ENCODE measurements at places on chromosomes 12 and 14. TPM values are rescaled to one million over a fixed set of nuclear protein-coding genes. Genes with fewer than 3 reads are reported as not detected.
A peak's percentile ranks its signal among the peaks of the same experiment; 100 is the strongest.

- no peak overlapping the region for H3K4me3 ChIP-seq
- peaks cover 29% of the 10 kb centered on the region for H3K27me3 ChIP-seq
- peaks cover 36% of the 10 kb centered on the region for H3K4me1 ChIP-seq
Measured at GRCh38 chr12:113464852-113465719, 6.6 kb downstream of the LHX5 start.

- H3K36me3 ChIP-seq, result no peaks in the 10 kb centered on the region
- H3K4me1 ChIP-seq, result peaks cover 11% of the 10 kb centered on the region
- no peak overlapping the region for H3K27ac ChIP-seq
- no peak overlapping the region for H3K4me3 ChIP-seq
- no peaks in the 10 kb centered on the region for H3K27me3 ChIP-seq
- no peak for DNase-seq
Measured at GRCh38 chr12:131589221-131589897, 121.5 kb upstream of the SFSWAP start.

DNA sequence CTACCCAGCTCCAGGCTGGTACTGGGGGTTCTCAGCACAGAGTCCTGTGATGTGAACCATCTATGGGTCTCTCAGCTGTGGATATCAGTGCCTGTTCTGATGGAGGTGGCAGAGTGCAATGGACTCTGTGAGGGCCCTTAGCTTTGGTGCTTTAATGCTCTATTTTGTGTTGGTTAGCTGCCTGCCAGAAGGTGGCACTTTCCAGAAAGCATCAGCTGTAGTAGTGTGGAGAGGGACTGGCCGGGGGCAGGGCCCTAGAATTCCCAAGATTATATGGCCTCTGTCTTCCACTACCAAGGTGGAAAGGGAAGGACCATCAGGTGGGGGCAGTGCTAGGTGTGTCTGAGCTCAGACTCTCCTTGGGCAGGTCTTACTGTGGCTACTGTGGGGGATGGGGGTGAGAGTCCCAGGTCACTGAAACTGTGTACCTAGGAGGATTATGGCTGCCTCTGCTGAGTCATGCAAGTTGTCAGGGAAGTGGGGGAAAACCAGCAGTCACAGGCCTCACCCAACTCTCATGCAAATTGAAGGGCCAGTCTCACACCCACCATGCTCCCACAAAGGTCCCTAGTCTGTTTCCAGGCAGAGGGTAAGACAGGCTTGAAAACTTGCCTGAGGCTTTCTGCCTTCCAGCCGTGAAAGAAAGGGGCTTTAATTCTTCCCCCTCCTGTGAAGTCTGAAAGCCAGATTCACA is 878.1 kb downstream of the C12orf50 start:
- DNase-seq, result no peak
- no peaks in the 10 kb centered on the region for H3K4me1 ChIP-seq
- no peaks in the 10 kb centered on the region for H3K36me3 ChIP-seq
- H3K27me3 ChIP-seq, result no peaks in the 10 kb centered on the region

DNA sequence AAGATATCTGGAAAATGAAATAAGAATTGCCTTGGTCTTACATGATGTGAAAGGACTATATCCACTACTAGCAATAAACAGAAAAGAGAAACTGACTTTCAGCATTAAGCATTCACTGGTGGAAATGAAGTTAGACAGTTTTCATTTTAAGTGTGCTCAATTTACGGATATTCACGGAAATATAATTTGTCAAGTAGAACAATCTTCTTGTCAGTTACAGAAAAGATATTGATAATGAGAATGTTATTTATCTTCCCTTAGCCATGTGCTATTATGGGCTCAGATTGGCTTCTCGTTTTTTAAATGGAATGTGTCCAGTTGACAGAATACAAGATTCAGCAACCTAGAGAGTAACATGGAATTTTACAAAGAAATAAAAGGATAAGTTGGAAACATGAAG is 118.6 kb upstream of the SLCO1C1 start:
- no peak overlapping the region for H3K4me3 ChIP-seq
- H3K4me1 ChIP-seq, result no peaks in the 10 kb centered on the region
- H3K36me3 ChIP-seq, result no peaks in the 10 kb centered on the region
- DNase-seq, result no peak
- no peaks in the 10 kb centered on the region for H3K27me3 ChIP-seq
- no peak overlapping the region for H3K27ac ChIP-seq

- H3K27ac ChIP-seq, result no peak overlapping the region
- no peaks in the 10 kb centered on the region for H3K4me1 ChIP-seq
- H3K27me3 ChIP-seq, result no peaks in the 10 kb centered on the region
- H3K4me3 ChIP-seq, result no peak overlapping the region
- no peak for DNase-seq
- no peaks in the 10 kb centered on the region for H3K36me3 ChIP-seq
Measured at GRCh38 chr12:11623382-11623781, 26.1 kb upstream of the ETV6 start.

DNA sequence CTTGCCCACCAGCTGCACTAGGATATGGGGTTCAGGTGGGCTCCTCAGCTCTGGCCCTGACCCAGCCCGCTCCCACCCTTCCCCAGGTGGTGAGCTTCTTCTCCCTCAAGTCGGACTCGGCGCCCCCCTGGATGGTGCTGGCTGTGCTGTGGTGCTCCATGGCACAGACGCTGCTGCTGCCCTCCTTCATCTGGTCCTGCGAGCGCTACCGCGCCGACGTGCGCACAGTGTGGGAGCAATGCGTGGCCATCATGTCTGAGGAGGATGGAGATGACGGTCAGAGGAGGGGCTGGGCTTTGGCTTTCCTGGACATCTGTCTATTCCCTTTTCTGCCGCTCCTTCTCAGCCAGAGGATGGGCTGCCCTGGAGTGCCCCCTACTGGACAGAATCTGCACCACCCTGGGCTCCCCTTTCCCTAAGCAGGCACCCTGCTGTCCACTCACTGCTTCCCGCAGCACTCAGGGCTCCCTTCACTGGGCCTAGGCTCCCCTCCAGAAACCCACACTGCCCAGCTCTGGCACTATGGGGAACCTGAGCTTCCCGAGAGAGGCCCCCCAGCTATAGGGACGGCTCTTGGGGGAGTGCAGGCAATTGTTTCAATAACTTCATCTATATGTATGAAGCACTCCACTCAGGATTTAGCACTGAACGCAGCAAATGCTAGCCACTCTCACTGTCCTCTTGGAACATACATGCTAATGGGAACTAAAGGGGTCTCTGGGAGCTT is 2.6 kb upstream of the P3H3 start:
- no peak overlapping the region for H3K4me3 ChIP-seq
- H3K27me3 ChIP-seq, result peaks cover 10% of the 10 kb centered on the region
- DNase-seq, result peak; percentile 73
- H3K27ac ChIP-seq, result no peak overlapping the region

GRCh38 chr12:42097971-42098370 is 46.7 kb downstream of the GXYLT1 start:
- H3K36me3 ChIP-seq, result no peaks in the 10 kb centered on the region
- H3K27ac ChIP-seq, result peak overlapping the region; percentile 70
- H3K4me3 ChIP-seq, result no peak overlapping the region
- peaks cover 41% of the 10 kb centered on the region for H3K4me1 ChIP-seq
- DNase-seq, result peak; percentile 76

GRCh38 chr14:61262082-61262481 is 19.1 kb downstream of the TMEM30B start:
- H3K4me3 ChIP-seq, result no peak overlapping the region
- H3K4me1 ChIP-seq, result no peaks in the 10 kb centered on the region
- no peaks in the 10 kb centered on the region for H3K36me3 ChIP-seq
- no peak overlapping the region for H3K27ac ChIP-seq

DNA sequence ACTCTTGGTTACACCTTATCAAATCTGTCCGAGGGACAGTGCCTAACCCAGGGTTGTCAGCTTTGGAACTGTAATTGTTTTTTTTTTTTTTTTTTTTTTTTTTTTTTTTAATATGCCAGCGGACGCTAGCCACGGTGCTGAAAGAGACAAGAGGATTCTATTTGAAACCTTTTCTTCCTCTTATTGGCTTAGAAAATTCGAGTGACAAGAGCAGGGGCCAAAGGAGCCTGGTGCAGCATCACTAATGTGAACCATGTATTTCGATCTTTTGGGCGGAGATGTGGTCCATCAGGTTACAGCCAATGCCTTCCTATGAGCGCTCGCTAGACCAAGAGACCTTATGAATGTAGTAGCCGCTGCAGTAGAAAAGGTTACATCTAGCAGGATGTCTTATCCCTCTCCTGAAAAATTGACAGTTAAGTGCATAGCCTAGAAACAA is 922 bp downstream of the PTPRR start:
- no peaks in the 10 kb centered on the region for H3K4me1 ChIP-seq
- H3K36me3 ChIP-seq, result no peaks in the 10 kb centered on the region
- H3K27ac ChIP-seq, result no peak overlapping the region
- H3K4me3 ChIP-seq, result no peak overlapping the region
- peaks cover 4% of the 10 kb centered on the region for H3K27me3 ChIP-seq
- no peak for DNase-seq

DNA sequence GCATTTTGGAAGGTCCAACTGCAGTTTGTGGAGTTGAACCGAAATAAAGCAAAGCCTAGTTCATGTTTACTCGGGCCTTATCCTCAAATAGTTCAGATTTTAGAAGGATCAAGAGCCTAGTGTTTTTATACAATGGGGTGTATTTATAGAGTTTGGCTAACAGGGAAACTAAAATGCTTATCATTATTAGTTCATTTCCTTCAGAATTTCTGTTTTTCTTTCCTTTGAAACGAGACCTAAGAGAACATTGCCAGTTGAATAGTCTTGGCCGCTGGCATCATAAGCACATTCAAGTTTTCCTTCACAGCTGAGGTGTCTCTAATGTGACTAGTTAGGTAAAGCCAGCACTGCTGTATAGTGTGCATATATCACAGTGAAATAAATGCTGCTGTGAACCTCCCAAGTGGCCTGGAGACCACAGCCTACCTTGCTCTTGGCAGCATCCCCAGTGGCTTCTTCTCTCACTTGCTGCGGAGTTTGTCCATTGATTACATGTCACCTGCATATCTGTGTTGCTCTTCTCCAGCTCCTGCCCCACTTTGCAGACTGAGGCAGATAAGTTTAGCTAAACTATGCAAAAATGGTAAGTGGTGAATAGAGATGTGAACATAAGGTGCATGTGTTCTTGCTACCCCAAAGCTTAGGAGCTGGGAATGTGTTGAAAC is 88.8 kb downstream of the ANO6 start:
- no peaks in the 10 kb centered on the region for H3K36me3 ChIP-seq
- no peaks in the 10 kb centered on the region for H3K27me3 ChIP-seq
- H3K4me1 ChIP-seq, result no peaks in the 10 kb centered on the region
- H3K27ac ChIP-seq, result no peak overlapping the region
- DNase-seq, result no peak

GRCh38 chr12:13340149-13340548 is 143.6 kb downstream of the EMP1 start:
- no peak for DNase-seq
- no peak overlapping the region for H3K27ac ChIP-seq
- no peaks in the 10 kb centered on the region for H3K36me3 ChIP-seq
- no peaks in the 10 kb centered on the region for H3K27me3 ChIP-seq
- no peaks in the 10 kb centered on the region for H3K4me1 ChIP-seq

DNA sequence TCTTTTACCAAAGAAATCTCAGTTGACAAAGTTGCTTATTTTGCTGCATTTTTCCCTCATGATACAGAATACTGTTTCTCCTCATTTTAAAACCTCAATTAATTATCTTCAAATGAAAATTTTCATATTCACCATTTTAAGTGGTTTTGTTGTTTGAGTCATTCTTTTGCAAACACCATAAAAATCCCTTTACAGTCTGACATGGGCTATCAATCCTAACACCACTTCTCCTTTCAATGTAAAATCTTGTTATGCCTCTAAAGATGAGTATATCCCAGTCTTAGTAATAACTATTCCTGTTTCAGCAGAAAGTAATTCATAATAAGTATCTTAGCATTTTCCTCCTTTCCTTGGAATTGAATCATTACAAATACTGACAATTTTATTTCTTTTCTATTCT is 192.2 kb downstream of the SYT1 start:
- no peak overlapping the region for H3K4me3 ChIP-seq
- H3K4me1 ChIP-seq, result no peaks in the 10 kb centered on the region
- H3K36me3 ChIP-seq, result no peaks in the 10 kb centered on the region
- H3K27ac ChIP-seq, result no peak overlapping the region
- no peak for DNase-seq

- H3K27me3 ChIP-seq, result no peaks in the 10 kb centered on the region
- no peaks in the 10 kb centered on the region for H3K36me3 ChIP-seq
- no peaks in the 10 kb centered on the region for H3K4me1 ChIP-seq
- H3K27ac ChIP-seq, result no peak overlapping the region
Measured at GRCh38 chr12:29050503-29050902, 98.6 kb upstream of the FAR2 start.

DNA sequence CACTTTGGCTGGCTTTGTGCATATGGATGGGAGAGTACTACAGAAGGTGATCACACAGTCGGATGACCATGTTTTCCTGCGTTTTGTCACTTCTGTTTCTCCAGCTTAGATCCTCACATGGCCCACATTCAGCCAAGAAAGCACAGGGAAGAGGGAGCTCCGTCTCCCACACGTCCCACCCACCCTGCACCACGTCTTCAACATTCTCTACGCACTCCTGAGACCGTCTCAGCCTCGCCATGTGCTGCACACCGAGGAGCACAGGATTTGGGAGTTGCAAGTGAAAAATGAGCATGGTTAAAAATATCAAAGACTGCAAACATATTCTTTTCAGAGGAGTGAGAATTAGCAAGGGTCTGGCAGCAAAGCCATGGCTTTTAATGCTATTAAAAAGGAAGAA is 122.2 kb downstream of the APAF1 start:
- H3K27ac ChIP-seq, result no peak overlapping the region
- H3K36me3 ChIP-seq, result no peaks in the 10 kb centered on the region
- no peak overlapping the region for H3K4me3 ChIP-seq
- no peaks in the 10 kb centered on the region for H3K27me3 ChIP-seq

DNA sequence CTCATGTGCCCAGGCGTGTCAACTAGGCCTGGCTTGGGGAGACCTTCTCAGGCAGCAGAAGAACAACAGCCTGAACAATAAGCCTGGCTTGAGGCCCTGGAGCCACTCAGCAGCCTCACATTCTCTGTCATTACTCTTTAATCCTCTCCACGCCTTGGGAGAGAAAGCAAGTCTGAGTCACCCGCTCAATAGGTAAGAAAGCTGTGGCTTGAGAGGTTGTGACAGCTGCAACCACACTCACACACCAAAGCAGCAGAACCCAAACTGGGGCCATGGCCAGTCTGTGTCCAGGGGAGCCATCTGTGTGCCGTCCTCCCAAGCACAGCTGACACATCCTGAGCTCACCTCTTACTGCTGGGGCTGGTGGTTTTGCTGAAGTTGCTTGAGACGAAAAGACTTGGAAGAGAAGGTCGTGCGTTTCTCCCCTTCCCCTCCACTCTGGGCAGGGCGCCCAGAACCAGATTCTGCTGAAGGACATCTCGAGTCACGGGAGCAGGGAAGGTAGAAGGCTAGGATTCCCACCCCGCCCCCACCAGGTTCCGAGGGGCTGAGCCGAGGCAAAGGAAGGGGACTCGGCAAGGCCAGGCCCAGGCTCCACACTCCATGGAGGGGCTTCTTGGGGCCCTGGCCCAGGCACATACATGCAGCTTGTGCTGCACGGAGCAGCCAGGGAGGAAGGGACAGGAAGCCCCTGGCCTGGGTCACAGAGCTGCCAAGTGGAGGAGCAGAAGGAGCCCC is 5.5 kb downstream of the TMEM63C start:
- DNase-seq, result no peak
- H3K27ac ChIP-seq, result no peak overlapping the region
- no peak overlapping the region for H3K4me3 ChIP-seq
- H3K36me3 ChIP-seq, result no peaks in the 10 kb centered on the region
- peaks cover 10% of the 10 kb centered on the region for H3K4me1 ChIP-seq

GRCh38 chr12:130226771-130227170 is 64.5 kb downstream of the FZD10 start:
- no peak overlapping the region for H3K27ac ChIP-seq
- no peak overlapping the region for H3K4me3 ChIP-seq
- no peaks in the 10 kb centered on the region for H3K4me1 ChIP-seq
- H3K27me3 ChIP-seq, result no peaks in the 10 kb centered on the region

Gene KCNC2
- total RNA-seq, result not detected

Gene CLEC4D
- total RNA-seq, result not detected

Gene ERP27
- 9.3 TPM for total RNA-seq
